Tibial nerve (tissue), 4 donors: ENCODE measurements at places on chromosomes 5 and 9. TPM values are rescaled to one million over a fixed set of nuclear protein-coding genes. Genes with fewer than 3 reads are reported as not detected.

DNA sequence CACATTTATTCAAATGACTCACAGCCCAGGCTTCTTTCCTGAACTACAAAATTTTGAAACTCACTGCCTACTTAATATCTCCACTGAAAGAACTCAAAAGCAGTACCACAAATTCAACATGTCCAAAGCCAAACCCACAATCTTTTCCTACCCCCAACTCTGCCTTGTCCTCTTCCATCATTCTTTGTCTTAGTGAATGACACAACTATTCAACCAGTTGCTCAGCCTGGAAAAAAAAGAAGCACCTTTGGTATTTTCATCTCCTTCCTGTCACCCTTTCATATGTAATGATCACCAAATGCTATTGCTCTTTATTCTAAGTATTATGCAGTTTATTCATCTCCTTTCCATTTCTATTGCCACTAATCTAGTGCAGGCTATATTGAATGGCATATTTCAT, 216.3 kb downstream of the TMEM232 start:
- no peak for DNase-seq
- H3K36me3 ChIP-seq: no peaks in the 10 kb centered on the region
- no peaks in the 10 kb centered on the region for H3K4me1 ChIP-seq
- no peak overlapping the region for H3K4me3 ChIP-seq
- no peak overlapping the region for H3K27ac ChIP-seq

GRCh38 chr5:150254774-150255173, 34.8 kb downstream of the CAMK2A start:
- H3K4me1 ChIP-seq: no peaks in the 10 kb centered on the region
- no peaks in the 10 kb centered on the region for H3K27me3 ChIP-seq
- H3K4me3 ChIP-seq: no peak overlapping the region
- DNase-seq: no peak

DNA sequence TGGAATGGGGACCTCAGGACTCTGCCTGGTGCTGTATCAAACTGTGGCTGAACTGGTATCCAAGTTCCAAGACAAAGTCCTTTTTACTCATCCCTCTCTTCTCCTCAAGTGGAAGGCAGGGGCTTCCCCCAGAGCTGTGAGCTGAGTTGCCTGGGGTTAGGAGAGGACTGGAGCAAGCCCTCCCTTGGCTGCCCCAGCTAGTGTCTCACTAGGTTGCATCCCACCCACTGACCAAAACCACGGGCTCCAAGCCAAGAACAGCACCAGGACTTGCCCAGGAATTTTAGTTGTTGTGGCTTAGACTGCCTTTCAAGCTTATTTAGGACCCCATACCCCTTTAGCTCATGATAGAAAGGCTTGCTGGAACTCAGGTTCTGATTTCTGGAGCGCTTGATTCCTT, 158.7 kb upstream of the TNC start:
- H3K4me1 ChIP-seq: no peaks in the 10 kb centered on the region
- H3K27ac ChIP-seq: no peak overlapping the region
- no peak for DNase-seq
- H3K27me3 ChIP-seq: no peaks in the 10 kb centered on the region
- no peak overlapping the region for H3K4me3 ChIP-seq
- no peaks in the 10 kb centered on the region for H3K36me3 ChIP-seq

DNA sequence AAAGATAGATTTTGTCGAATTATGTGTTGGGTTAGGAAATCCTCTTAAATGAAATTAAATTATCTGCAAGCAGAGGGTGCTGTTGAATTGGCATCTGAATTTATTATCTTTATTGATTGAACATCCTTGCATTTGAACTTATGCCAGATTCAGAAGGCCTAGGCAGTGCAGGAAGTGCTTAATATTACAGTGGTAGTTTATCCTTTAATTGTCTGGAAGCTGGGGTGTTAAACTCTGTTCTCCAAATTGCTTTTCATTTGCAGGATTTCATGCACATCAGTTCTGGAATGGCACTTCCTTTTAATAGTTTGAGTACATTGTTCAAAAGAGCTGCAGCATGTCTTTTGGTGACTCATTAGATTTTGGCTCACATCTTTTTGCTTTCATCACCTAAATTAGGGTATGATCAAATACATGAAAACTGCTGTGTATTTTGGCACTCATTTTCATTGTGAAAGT, 186.3 kb downstream of the KDM4C start:
- H3K27me3 ChIP-seq: no peaks in the 10 kb centered on the region
- no peak overlapping the region for H3K4me3 ChIP-seq
- H3K4me1 ChIP-seq: peaks cover 9% of the 10 kb centered on the region
- DNase-seq: no peak
- H3K27ac ChIP-seq: no peak overlapping the region

DNA sequence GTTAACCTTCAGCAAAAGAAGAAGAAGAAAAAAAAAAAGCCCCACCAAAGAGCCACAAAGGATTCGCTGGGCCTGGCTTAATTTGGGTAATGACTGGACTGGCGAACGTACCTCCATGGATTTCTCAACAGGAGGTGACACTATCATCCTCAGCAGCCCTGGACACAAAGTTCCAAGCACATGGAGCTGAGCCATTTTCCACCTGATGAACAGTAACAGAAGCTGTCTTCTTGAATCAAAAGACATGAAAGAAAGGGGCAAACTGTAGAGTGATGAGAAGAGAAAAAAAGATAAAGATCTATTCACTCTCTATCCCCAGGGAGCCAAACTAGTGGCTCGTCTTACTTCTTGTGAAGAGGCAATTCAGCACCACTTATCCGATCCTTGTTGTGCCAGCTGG, 150.2 kb upstream of the TRPM3 start:
- DNase-seq: no peak
- no peak overlapping the region for H3K27ac ChIP-seq
- no peaks in the 10 kb centered on the region for H3K36me3 ChIP-seq

DNA sequence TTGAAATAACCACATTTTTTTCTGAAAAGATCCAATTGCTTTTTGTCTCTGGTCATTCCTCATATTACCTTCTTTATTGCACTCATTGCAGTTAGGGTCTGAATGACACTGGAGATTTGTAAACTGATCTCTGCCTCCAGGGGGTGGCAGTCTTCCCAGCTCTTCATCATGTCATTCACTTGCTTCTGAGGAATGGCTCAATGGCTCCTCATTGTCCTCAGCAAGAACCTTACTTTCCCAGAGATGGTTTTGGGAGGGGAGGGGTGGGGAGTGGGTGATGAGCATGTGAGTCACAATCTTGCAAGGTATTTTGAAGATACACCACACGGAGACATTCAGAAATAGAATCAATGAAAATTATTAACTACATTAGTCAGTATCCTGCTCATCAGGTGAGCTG, 159.8 kb upstream of the GAS1 start:
- H3K27me3 ChIP-seq: no peaks in the 10 kb centered on the region
- no peaks in the 10 kb centered on the region for H3K36me3 ChIP-seq
- no peak overlapping the region for H3K4me3 ChIP-seq
- DNase-seq: no peak
- no peaks in the 10 kb centered on the region for H3K4me1 ChIP-seq
- H3K27ac ChIP-seq: no peak overlapping the region

Gene SPATA31E1
- total RNA-seq: not detected

Gene LIFR
- total RNA-seq: 215 TPM

Gene FOXD4L4
- total RNA-seq: 0.63 TPM

Gene NR4A3
- total RNA-seq: 5.7 TPM

Gene SPATA31A3
- total RNA-seq: not detected
